ENCODE measurements at places on chromosomes 5 and 9.

- DNase-seq: no peak
These were observed 1.9 kb downstream of the MAPK9 start for GRCh38 chr5:180289966-180290365.

GRCh38 chr5:94761786-94762185 is 143.3 kb downstream of the SLF1 start:
- no peak for DNase-seq

GRCh38 chr9:36961051-36961450 is 73.0 kb downstream of the PAX5 start:
- no peak for DNase-seq

DNA sequence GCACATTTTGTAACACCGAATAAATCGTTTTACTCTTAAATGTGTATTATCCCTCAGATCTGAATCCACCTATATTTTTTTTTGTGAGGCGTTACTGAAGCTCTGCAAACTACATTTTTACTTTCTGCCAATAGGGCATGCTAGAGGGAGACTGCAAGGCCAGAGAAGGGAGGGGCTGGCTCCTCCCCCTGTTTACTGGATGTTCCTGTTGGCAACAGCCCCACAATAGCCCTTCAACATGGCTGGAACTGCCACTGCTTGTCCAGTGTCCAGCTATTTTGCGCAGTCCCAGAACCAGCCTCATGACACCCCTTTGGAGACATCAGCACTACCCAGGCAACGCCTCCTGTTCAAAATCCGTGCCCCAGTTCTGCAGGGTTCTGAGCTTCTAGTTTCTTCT is 85.4 kb upstream of the MIER3 start:
- no peak for DNase-seq

GRCh38 chr5:80165452-80165851 is 90.4 kb downstream of the SERINC5 start:
- no peak for DNase-seq

- DNase-seq: no peak
These were observed 228.6 kb downstream of the SLF1 start for GRCh38 chr5:94847019-94847418.

GRCh38 chr9:131017067-131017466 is 8.1 kb downstream of the LAMC3 start:
- DNase-seq: no peak

- DNase-seq: no peak
These were observed 29.2 kb upstream of the GLRA1 start for GRCh38 chr5:151953833-151954232.

- no peak for DNase-seq
These were observed 96.4 kb upstream of the IL12B start for GRCh38 chr5:159426694-159427093.

DNA sequence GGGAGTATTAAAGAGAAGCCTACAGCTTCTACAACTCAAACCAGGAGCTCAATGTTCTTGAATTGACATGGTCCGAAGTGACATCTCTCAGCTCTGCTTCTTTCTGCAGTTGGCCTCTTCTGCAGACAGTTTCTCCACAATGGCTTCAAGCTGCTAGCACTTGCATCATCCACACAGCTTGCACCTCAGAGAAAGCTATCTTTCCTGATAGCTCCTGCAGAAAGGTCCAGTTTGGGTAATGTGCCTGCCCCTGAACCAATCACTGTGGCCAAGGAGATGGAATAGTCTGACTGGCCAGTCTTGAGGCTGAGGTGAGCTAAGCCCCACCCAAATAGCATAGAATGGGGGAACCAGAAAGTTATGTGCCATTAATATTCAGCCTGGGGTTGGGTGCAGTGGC is 95.8 kb upstream of the ABCA1 start:
- no peak for DNase-seq

DNA sequence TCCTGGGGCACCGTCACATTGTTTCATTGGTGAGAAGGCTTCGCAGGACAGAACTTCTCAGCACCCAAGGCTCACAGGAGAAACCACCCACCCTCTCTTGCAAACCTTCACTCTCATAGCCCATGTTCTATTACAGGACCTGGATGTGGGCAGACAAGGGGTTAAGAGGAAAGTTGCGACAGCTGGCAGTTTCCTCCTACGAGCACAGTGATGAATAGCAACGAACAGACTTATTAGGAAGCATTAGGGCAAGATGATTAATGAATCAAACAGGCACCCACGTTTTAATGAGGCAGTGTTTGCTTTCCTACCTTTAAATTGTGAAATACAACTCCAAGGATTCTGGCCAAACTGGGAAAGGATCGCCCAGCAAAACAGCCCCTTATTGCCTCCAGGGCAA is 339.3 kb downstream of the DRD1 start:
- no peak for DNase-seq

DNA sequence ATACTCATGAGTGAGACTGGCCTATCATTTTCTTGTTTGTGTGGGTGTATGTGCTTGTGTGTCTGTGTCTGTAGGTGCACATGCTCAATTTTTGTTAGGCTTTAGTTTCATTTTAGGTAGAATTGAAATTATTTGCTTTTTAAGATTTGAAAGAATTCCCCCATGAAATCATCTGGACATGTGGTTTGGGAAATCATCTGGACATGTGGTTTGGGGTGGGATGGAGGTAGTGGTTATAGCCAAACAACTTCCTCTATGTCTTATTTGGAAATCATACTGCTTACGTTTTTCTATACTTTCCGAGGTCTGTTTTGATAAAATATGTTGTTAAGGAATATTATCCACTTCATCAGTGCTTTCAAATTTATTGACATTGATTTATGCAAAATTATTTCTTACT is 485.4 kb upstream of the CLINT1 start:
- no peak for DNase-seq

DNA sequence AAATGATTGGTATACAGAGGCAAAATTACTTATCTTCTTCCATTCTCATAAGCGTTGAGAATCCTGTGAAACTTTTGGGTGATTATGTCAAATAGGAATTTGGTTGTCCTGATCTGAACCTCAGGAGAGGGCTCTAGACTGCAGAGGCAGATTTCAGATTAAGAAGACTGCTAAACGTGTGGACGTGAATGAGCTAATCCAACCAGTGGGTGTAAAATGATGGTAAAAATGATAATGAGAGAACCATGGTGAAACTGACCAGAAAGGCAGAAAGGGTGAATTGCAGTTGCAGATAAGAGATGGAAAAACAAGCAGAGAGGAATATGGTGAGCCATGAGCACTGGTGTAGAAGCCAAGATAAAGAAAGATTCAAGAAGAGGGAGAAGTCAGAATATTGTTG is 1200.2 kb upstream of the CDH6 start:
- DNase-seq: no peak

DNA sequence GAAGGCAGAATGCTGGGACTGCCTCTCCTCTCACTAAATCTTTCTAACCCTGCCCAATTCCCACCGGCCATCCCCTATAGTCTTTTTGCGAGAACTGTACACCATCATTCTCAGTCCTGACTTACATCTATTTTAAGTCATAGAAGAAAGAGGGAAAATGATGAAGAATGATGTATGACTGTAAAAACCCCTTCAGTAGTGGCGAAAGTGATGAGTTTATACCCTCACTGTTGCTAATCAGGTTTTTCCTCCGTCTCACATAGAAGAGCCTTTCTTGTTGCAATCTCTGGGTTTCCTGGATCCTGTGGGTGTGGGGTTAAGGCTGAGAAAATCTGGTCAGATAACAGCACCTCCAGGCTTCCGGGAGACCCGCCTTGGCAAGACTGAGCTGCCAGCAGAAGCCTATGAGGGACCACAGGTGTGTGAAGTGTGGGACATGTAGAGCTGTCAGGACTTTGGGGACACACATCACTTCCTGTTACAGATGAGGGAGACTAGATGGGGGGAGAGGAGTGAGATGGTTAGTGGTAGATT is 147.1 kb upstream of the SLC12A2 start:
- no peak for DNase-seq

Measured in fibroblast of upper back skin (primary cell).